Karpas-422 (cell line): ENCODE measurements at places on chromosomes 7 and 10. TPM values are rescaled to one million over a fixed set of nuclear protein-coding genes. Genes with fewer than 3 reads are reported as not detected.

The ACTL6B gene
- total RNA-seq, result not detected in 2 replicates

DNA sequence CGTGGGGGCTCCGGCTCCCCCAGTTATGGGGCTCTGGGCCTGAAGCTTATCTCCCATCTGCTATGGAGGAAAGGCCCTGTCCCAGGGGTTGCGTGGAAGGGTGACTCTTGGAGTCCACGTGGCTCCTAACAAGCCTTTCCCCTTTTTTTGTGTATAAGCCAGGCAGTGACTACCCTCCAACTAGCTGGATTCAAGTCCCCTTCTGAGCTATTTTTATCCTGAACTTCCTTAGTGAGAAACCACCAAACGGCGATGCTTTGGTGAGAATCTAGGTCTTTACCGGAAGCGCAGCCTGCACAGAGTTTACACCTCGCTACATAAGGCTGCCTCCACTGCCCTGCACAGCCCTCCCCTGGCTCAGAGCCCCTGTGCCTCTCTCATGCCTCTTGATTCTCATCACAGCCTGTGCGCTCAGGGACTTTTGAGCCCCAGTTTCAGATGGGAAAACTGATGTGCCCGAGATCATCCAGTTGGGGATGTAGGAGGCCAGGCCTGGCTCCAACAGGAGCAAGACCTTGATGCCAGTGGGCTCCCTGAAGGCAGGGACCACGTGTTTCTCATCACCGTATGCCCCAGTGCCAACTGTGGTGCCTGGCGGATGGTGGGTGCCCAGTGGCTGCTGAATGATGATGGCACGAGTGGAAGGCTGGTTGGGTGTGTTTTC, 102.3 kb upstream of the PPIF start:
- no peaks in the 10 kb centered on the region for H3K27me3 ChIP-seq
- peak overlapping the region; percentile 96 for H3K27ac ChIP-seq
- H3K36me3 ChIP-seq, result no peaks in the 10 kb centered on the region

GRCh38 chr7:131618391-131618790, 62.0 kb upstream of the PODXL start:
- H3K27ac ChIP-seq, result no peak overlapping the region
- no peaks in the 10 kb centered on the region for H3K36me3 ChIP-seq
- no peak overlapping the region for H3K4me3 ChIP-seq
- no peaks in the 10 kb centered on the region for H3K4me1 ChIP-seq
- no peak for DNase-seq

DNA sequence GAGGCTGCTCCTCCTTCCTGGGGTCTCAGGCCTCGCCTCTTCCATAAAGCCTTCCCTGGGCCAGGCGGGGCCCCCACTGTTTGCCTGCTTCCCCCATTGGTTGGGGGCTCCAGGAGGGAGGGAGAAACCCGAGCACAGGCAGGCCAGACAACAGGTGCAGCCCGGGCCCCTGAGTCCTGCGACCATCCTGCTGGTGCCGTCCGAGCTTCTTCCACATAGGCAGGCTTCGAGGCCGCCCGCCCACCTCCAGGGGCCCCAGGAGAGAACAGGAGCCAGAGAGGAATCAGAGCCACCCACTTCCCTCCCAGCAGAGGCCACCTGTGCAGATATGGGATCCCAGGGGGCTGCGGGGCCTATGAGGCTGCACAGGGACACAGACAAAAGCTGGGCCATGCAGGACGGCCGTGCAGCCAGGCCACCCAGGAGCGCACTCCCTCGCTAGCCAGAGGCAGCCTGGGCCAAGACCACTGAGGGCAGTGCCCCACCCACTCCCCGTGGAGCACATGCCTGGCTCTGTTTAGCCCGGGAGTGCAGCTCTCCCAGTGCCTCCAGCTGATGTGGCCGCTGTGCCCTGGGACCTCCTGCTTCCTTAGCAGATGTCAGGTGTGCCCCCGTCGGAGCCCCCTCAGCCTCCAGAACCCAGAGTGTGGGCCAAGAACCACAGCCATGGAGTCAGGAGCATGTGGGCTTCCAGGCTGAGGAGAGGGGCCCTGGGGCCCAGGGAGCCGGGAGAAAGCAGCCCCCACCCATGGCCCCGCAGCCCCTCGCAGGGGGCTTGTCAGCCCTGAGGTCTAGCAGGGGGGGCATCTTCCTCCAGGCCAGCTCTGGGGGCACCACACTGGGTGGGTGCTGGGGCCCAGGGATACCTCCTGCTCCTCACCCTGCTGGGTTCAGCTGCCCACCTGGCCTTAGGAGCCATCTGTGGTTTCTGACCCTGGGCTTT, 59.9 kb upstream of the INPP5A start:
- H3K27me3 ChIP-seq, result no peaks in the 10 kb centered on the region; the same call in 1 of the 2 replicates
- DNase-seq, result peak; percentile 62
- peak overlapping the region; percentile 65 for H3K27ac ChIP-seq
- peaks cover 58% of the 10 kb centered on the region for H3K4me1 ChIP-seq
- peak overlapping the region; percentile 49 for H3K4me3 ChIP-seq

DNA sequence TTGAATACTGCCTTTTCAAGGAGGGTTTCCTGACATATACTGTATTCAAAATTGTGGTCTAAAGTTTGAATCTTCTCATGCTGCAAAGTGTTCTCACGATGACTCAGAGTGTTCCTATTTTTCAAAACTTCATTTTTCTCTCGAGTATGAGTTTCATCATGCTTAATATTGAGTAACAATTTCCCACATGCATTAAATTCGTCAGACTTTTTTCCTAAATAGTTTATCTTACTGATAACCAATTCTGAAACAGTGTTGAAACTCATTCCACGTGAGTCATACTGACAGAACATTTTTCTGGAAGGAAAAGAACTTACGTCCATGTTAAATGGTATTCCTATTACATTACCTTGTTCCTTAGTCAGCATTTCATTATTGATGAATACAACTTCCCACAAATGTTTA, 44.1 kb downstream of the ZNF33B start:
- H3K4me3 ChIP-seq, result no peak overlapping the region
- no peak for DNase-seq
- peaks cover 47% of the 10 kb centered on the region for H3K36me3 ChIP-seq
- H3K4me1 ChIP-seq, result no peaks in the 10 kb centered on the region

GRCh38 chr7:111312966-111313365, 222.0 kb downstream of the LRRN3 start:
- no peak overlapping the region for H3K4me3 ChIP-seq
- no peak for DNase-seq
- no peaks in the 10 kb centered on the region for H3K4me1 ChIP-seq
- no peaks in the 10 kb centered on the region for H3K36me3 ChIP-seq
- no peaks in the 10 kb centered on the region for H3K27me3 ChIP-seq

The VSTM4 gene
- total RNA-seq, result not detected in 2 replicates
